ENCODE measurements at places on chromosomes 2 and 18.

- no peak for DNase-seq
Measured at GRCh38 chr2:85435981-85436835, 17.7 kb downstream of the SH2D6 start.

DNA sequence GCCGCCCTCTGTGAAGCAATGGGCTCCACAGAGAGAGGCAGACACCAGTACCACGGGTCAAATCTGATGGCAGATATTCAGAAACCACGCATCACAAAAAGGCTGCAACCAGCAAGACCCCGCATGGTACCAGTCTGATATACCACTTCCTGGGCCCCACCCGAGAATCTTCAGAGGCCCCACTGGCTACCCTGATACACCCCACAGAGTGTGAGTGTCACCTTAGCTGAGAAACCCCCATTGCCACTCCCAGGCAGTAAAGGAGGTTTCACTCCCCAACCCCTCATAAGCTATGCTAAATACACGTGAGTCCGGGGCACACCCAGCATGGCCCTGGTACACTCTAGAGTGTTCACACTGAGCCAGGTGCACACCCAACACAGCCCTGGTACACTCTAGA is 160.0 kb downstream of the EIPR1 start:
- no peak for DNase-seq

DNA sequence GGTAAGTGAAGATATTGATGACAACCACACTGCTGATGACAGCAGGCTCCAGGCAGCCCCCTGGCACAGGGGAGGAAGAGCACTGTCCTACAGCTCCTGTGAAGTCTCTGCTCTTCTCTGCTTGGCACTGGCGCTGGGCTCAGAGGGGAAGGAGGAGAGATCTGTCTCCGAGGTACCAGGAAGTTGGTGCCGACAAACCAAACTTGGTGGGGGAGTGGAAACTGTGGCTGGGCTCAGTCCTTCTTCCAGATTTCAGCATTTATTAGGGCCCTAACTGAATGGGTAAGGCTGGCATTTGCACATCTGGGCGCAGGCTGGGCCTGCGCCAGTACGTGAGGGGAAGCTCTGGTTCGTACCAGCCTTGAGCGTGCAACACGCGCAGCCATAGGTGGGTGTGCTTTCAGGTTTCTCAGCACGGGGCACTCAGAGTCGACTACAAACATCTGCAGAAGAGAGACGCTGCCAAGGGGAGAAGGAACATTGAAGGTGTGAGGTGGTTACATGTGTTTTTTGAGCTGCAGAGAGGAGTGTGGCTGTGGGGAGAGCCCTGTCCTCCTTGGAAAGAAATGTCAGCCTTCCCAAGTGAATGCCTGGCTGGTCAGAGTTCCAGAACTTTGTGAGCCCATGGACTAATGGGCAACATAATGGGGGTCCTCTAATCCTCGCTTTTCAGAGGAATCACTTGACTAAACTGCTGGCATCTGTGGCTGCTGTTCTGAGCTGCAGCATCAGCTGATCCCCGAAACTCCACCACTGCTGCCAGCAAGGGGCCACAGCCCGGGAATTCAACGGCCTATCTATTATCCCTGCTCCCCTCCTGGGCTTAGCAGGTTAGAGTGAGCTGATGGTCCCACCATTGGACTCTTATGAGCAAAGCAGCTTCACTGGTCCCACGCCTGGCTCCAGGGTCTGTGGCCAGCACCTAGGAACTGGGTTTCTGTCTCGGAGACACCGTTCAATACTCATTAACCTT is 55.2 kb upstream of the SEMA4C start:
- peak; percentile 22 for DNase-seq

GRCh38 chr2:128734521-128735295 is 416.0 kb upstream of the HS6ST1 start:
- DNase-seq: peak; percentile 11

GRCh38 chr2:64655873-64656272 is 2.2 kb upstream of the SERTAD2 start:
- DNase-seq: no peak

- no peak for DNase-seq
Measured at GRCh38 chr2:64012115-64012514, 7.1 kb downstream of the VPS54 start.

- no peak for DNase-seq
Measured at GRCh38 chr18:25174324-25174723, 177.6 kb downstream of the ZNF521 start.

GRCh38 chr2:139045524-139045923 is 265.3 kb upstream of the NXPH2 start:
- DNase-seq: no peak

GRCh38 chr2:86510436-86510933 is 52.8 kb downstream of the CHMP3 start:
- no peak for DNase-seq

- DNase-seq: no peak
Measured at GRCh38 chr18:70420146-70420898, 131.5 kb downstream of the SOCS6 start.

DNA sequence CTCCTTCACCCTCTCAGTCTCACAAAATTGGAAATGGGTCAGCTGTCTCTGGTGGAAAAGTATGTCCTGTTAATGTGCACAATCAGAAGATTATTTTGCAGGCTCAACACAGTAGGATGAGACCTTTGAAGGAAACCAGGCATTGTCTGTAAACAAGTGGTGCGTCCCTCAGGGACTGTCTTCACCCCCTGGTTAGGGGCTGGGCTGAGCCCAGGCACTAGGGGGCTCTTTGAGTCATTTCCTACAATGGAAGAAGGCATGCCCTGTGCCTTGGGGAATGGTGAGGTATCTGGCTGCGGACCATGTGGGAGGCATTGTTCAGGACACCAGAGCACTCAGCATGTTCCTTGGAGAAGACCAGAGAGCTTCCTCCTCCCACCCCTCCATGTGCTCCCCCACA is 26.8 kb downstream of the PKDCC start:
- no peak for DNase-seq

DNA sequence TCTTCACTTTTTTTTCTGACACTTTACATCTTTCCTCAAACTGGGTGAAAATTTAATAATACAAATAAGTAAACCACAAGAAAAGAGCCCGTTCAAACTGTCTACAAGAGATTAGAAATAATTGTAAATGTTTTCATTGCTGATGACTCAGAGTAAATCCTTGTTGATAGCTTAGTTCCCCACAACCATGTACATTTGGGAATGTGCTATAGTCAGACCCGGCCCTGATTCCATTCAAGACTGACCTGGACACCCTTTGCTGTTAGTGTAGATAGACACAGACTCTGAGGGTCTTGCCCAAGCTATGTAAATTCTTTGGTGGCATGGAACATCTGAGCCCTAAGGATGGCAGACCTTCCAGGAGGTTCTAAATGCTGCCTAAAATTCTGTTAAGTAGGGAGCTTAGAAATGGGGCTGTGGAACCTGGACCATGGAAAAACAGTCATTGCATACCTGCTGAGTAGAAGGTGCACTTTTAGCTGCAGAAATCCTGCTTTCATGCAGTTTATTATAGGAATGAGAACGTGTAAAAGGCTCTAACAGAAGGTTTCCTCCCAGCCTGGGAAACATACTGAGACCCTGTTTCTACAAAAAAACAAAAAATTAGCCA is 3.7 kb downstream of the MALT1 start:
- no peak for DNase-seq

DNA sequence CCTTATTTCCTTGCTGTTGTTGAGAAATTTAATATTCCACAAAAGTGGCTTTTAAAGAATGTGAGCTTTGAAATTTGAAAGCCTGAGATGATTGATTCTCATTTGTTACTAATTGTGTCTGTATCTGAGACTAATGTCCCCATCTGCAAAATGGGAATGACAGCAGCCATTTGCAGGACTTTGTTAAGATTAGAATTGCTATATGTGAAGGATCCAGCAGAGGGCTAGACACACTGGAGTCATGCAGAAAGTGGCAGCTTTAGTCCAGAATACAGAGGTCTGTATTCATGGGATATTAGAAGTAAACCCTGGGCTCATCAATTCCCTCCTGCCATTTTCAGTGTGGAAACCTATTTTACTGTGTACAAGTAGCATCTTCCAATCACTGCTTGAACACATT is 296.5 kb upstream of the GYPC start:
- peak; percentile 22 for DNase-seq

- DNase-seq: no peak
Measured at GRCh38 chr2:240384711-240385450, 50.6 kb upstream of the GPC1 start.

- DNase-seq: no peak
Measured at GRCh38 chr2:46306988-46307655, 9.9 kb downstream of the EPAS1 start.

- DNase-seq: no peak
Measured at GRCh38 chr2:181036848-181037603, 56.6 kb downstream of the UBE2E3 start.

DNA sequence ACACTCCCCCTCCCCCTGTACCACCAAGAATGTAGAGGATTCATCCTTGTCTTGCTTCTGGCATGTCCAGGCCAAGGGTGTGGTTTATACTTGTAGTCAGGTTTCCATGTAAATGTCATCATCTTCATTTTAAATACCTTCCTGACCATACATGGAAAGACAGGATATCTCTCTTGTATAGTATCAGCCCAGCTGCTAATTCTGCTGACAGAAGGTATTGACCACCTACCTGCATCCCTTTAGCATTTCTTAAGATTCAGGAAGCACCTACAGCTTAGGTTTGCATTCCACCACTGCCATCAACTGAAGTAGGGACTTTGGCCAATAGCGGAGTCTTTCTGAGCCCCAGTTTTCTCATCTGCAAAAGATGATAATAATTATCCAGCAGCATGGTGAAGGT is 22.9 kb upstream of the FSHR start:
- no peak for DNase-seq

DNA sequence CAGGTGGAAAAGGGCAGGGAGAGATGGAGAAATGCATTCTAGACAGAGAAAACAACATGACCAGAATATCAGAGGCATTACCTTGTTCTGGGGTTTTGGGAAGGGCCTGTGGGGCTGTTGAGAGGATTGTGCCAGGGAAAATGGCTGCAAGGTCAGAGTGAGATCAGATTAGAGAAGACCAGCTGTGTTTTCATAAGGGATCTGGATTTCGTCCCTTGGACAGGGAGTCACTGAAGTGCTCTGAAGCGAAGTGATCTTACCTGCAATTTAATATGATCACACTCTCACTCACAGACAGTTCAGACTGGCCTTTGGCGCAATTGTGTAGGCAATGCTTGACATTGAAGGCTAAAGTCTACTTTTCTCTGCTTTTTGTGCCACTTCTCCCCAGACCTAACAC is 20.3 kb upstream of the REG3G start:
- no peak for DNase-seq

GRCh38 chr2:72222829-72223564 is 75.3 kb upstream of the CYP26B1 start:
- DNase-seq: no peak

GRCh38 chr2:224816816-224817215 is 100.7 kb upstream of the CCDC195 start:
- DNase-seq: no peak

GRCh38 chr2:111134055-111134454 is 13.3 kb downstream of the BCL2L11 start:
- DNase-seq: no peak

DNA sequence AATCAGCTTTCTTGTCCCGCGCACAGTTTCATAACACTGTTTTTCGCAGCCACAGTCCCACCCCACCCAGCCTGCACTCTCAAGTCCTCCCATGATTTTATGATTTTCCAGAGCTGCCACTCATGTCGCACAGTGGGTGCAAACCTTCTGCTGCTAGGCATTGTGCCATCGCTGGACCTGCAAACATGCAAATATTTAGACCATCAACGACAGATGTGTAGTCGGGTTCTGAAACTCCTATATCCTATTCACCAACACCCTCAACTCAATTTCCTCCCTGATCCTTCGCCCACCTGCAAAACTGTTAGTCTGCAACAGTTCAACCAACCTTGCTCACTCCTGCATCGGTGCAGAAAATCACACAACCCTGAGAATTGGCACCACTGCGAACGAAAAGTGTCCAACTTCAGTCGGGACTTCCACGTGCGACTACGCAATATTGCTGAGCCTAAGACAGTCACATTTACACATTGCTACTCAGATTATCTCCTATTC is 871 bp upstream of the ALS2 start:
- DNase-seq: peak; percentile 13

DNA sequence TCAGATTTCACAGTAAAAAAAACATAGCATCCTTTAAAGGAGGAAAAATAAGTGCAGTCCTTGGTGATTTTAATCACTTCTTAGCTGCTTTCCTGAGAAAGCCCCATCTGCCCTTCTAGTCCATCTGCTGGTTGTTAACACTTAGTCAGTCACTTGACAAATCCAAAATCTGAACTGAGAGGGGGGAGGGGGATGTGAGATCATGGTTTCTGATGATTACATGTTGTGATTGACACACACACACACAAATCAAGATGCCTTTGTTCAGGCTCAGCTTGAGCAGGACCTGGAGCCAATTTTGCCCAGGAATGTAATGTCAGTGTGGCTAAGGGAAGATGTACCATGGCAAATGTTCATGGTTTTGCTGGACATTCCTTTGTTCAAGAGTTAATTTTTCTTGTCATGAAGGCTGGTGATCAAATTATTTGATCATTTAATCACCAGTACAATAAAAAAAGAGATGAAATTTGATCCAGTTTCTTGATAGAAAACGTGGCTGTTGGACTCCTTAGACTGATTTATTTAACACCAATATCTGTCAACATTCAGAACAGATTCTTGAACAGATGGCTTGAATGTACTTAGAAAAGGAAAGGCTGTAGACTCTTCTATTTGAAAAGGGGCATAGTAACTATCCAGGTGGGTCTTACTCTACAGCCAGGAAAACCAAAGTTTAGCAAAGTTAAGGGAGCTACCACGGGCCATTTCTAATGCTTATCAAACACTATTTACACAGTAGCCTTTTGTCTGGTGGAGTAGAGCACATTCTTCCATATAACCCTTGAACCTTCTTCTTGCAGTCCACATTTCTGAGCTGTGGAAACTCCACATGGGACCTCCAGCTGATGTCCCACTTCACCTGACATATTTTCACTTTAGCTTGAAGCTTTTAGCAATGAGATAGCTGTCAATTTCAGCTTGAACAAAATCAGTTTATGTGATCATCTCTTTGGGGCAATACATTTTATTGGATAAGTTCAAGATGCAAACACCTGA is 408.7 kb downstream of the PIK3C3 start:
- no peak for DNase-seq

DNA sequence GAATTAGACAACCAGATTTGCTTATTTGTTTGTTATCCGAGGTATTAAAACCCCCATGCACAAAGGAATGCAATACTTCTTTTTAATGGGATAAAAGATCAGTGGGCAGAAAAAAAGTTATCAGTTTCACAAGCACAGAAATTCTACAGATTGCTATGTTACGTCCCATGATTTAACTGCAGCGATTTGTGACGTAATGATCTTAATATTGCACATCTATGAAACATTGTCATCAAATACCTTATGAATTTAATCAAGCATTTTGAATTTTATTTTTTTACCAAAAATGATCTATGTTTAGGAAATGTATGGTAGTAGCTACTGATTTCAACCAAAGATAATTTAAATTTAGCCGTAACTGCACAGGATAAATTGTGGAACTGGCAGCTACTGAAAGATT is 138.9 kb downstream of the FHOD3 start:
- DNase-seq: no peak

- no peak for DNase-seq
Measured at GRCh38 chr2:1970341-1970740, 226.0 kb upstream of the PXDN start.

Measured in activated naive CD4-positive, alpha-beta T cell treated with anti-CD3 and anti-CD28 coated beads, Interleukin-2, amount 50 U/mL, for 72 hours (primary cell).